ENCODE measurements at places on chromosomes 6 and 20.
A peak's percentile ranks its signal among the peaks of the same experiment; 100 is the strongest.

DNA sequence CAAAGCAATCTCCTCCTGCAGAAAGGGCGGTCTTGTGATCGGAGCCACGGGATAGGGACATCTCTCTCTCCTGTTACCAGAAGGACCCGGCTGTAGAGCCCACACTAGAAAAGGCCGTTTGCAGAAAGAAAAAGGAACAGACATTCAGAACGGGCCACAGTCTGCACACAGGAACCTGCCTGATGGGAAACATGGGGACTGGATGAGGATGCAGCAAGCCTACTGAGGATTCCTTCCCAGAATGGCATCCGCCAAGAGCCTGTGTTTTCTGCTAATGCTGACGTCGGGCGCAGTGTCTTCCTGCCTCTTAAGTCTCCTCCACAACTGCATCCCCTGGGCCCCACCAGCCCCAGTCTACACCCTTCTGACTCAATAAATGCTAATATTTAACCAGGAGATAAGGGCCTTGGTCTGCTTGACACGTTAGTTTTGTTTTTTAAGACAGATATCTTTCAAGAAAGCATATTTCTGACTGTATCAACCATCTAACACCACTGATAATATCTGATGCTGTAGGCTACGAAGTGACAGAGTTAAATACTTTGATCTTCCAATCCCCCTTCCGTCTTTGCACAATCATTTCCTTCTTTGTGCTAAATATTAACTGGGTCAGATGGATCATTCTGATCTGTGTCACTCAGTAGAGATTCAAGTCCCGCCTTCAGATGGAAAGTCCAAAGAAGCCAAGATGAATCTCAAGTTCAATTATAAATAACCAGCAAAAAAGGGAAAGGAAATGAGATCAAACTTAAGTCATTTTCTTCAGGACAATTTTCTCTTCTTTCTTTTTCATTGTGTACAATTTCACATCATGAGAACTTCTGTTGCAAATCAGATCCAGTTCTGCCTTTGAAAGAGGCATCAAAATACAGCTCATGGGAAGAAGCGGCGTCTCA is 20.7 kb downstream of the FAM50B start:
- DNase-seq: no peak

- DNase-seq: no peak
These were observed 79.4 kb downstream of the FOXC1 start for GRCh38 chr6:1689141-1689540.

GRCh38 chr6:108222504-108222903 is 38.3 kb downstream of the SNX3 start:
- DNase-seq: no peak

- no peak for DNase-seq
These were observed 533 bp downstream of the OSTM1 start for GRCh38 chr6:108074057-108074358.

DNA sequence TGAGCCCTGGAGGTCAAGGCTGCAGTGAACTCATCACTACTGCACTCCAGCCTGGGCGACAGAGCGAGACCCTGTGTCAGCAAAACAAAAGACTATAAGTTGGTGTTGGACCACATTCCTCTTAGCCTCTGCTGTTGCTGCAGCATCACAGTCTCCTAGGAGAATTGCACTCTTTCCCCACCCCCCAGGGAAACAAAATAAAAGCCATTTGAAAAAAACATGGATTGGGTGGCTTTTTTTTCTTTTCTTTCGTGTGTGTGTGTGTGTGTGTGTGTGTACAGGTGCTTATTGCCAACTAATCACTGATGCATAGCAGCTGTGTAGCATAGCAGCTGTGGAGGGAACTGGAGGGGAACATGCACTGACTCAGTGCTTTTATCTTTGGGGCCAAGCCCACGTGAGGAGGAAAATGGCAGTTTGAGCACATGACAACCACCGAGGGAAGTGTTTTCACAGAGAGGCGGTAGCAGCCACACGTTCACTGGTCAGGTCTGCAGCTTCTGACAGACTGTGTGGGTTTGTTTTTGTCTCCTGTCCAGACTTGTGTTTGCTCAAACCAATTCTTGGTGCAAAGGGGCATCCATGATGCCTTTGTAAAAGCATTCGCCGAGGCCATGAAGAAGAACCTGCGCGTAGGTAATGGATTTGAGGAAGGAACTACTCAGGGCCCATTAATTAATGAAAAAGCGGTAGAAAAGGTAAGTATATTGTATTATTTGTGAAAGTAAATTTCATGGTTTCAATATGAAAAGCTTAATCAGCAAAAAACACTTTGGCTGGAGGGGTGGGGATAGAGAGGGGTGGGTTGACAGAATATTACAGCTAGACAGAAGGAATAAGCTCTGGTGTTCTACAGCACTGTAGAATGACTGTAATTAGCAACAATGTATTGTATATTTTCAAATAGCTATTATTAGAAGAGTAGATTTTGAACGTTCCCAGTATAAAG is 27.7 kb downstream of the ALDH5A1 start:
- peak; percentile 10 for DNase-seq

- no peak for DNase-seq
These were observed 105.6 kb upstream of the FOXA2 start for GRCh38 chr20:22690000-22690399.

DNA sequence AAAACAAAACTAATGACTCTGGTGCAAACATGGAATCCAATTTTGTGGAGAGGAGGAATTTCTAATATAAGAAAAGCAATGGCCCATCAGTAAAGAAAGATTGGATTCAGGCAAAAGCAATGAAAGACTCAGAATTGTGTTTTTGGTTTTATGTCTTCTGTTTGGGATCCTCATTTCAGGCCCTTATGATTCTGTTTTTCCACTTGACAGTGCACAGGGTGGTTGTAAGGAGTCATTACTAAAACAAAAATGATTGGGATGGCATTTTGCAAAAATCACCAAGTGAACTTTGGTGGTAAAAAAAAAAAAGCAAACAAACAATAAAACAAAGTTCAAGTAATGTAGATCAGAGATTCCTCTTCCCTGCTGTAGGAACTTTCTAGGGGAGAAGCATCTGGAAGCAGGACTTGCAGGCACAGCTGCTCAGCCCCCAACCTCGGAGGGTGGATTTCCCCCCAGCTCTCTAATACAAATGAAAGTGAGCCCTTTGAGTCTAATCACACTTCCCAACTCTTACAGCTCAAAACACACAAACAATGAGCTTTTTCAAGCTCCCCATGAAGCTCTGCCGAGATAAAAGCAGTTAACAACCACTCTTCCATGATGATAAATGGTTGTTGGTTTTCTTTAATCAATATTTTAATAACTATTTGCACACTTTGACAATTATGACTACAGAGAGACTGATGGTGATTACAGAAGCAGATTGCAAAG is 177.7 kb downstream of the ZDHHC14 start:
- DNase-seq: no peak

GRCh38 chr6:100121854-100122609 is 128.0 kb upstream of the MCHR2 start:
- no peak for DNase-seq

DNA sequence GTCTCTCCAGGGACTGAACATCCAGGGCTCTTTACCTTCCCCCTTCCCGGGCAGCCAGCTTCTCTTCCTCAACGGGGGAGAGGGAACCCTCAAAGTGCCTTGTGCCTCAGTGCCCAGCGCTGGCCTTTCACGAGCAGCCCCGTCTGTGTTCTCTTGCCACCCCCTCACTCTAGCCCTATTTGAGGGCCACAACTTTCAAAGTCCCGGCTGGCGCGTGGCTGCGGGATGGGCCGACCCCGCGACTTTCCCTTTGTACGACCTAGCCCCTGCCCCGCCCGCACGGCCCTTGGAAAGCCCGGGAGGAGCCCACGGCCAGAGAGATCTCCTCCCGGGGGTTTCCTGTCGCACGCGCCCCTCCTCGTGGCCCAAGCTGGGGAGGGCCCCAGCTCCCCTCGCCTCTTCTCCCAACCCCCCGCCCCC is 559 bp downstream of the SCRT2 start:
- DNase-seq: no peak

GRCh38 chr6:139943391-139943790 is 568.9 kb upstream of the CITED2 start:
- DNase-seq: no peak

GRCh38 chr6:13496513-13497190 is 9.3 kb upstream of the GFOD1 start:
- no peak for DNase-seq

GRCh38 chr6:169909113-169909512 is 157.7 kb downstream of the ERMARD start:
- no peak for DNase-seq

DNA sequence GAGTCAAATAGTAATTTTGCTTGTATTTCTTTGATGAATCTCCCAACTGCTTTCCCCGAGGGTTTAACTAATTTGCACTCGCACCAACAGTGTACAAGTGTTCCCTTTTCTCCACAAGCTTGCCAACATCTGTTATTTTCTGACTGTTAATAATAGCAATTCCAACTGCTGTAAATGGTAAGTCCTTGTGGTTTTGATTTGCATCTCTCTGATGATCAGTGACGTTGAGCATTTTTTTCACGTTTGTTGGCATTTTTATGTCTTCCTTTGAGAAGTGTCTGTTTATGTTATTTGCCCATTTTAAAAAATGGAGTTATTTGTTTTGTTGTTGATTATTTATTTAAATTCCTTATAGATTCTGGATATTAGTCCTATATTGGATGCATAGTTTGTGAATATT is 399.8 kb upstream of the MAN1A1 start:
- DNase-seq: no peak

- peak; percentile 72 for DNase-seq
These were observed 63.9 kb downstream of the CD164 start for GRCh38 chr6:109318328-109318876.

- no peak for DNase-seq
These were observed 64.5 kb downstream of the LIN28B start for GRCh38 chr6:105021399-105021798.

GRCh38 chr6:49913636-49914375 is 47.5 kb upstream of the CRISP1 start:
- DNase-seq: peak; percentile 23

DNA sequence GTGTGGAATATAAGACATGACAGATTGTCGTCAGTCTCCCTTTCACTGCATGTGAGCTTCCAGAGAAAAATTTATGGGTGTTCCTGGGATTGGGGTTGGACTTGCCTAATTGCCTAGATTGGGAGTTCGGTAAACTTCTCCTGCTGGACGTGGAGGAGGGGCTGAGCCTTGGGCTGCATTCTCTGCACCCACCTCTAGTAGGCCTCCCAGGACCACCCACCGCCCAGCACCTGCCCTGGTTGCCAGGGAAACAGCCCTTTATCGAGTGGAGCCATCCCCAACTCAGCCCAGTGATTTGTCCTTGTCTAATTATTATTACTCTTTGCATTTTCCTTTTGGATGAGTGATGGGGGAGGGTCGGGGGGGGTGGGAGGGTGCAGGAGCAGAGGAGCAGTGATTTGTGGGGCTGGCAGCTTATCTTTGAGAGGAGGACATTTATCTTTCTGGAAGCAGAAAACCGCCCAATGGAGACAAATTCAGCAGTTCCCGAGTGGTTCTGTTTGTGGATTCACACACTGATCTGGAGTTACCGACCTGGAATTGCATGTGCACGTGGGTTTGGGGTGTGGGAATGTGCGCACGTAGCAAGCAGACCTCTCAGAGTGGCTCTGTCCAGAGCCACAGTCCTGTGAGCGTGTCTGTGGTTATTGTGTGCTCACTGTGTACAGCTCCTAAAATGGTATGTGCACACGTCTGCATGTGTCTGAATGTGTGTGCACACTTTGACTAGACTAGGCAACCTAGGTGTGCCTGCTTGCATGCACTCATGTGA is 104.5 kb downstream of the DHX35 start:
- no peak for DNase-seq

GRCh38 chr20:61555566-61555965 is 303.5 kb downstream of the CDH4 start:
- DNase-seq: no peak

DNA sequence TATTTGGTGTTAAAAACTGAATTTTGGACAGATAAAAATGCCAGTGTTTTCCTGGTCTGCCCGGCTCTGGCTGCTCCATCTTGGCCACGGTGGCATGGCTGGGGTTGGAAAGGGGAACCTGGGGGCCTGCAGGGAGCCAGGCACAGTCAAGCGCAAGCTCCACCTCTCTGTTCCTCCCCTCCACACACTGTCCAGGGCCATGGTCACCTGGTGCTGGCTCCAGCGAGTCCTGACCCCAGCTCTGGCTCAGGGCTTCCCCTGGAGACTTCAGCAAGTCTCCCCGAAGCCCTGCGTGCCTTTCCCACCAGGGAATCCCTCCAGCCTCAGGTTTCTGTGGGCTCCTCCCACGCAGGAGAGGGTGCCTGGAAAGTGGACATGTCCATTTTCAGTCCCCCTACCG is 298.5 kb downstream of the QKI start:
- no peak for DNase-seq

DNA sequence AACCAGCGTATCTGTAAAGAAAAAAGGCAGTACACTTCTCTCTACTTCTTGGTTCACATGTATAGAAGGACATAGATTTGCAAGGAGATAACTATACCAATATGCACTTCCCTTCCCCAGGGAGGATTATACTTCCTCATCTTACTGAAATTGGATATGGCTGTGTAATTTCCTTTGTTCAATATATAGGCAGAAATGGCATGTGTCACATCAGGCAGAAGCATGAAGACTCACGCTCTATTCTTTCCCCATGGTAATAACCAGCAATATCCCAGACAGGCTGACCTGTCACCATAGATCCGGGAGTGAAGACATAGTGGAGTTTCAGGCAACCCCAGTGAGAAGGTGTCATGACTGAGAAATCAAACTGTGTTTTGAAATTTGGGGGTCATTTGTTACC is 518.3 kb downstream of the KIF16B start:
- no peak for DNase-seq

Data from NCI-H1092 (cell line).